Glomerular endothelial cell (primary cell): ENCODE measurements at places on chromosomes 2 and 18. TPM values are rescaled to one million over a fixed set of nuclear protein-coding genes. Genes with fewer than 3 reads are reported as not detected.

RAPGEF4 gene
- 4.5 and 5.1 TPM in 2 replicates for total RNA-seq

UGT1A3 gene
- not detected in 2 replicates for total RNA-seq

SMYD1 gene
- not detected in 2 replicates for total RNA-seq

RAB6C gene
- not detected in 2 replicates for total RNA-seq

CRYBA2 gene
- not detected in 2 replicates for total RNA-seq

COL4A3 gene
- total RNA-seq, result not detected in 2 replicates

IL18RAP gene
- not detected in 2 replicates for total RNA-seq

UGT1A10 gene
- total RNA-seq, result not detected in 2 replicates

DNA sequence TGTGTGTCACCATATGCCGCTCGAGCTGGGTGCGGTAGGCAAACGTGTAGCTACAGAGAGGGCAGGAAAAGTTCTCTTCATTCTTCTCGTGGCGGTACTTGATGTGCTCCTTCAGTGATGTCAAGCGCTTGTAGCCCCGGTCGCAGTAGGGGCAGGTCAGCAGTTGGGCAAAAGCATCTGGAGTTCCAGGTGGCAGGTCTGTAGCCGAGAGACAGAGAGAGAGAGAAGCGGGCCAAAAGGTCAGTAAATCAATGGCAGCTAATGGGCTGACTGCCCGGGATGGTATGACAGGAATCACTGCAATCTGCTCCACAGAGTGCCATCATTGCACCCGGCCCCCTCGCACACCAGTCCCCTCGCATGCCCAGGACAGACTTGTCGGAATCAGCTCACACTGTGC is 116.0 kb downstream of the ZEB2 start:
- no peak for DNase-seq

- DNase-seq, result no peak
Observed at GRCh38 chr2:239908744-239909143, 116.4 kb downstream of the NDUFA10 start.

- no peak for DNase-seq
Observed at GRCh38 chr18:37309059-37309458, 256.5 kb downstream of the CELF4 start.

DNA sequence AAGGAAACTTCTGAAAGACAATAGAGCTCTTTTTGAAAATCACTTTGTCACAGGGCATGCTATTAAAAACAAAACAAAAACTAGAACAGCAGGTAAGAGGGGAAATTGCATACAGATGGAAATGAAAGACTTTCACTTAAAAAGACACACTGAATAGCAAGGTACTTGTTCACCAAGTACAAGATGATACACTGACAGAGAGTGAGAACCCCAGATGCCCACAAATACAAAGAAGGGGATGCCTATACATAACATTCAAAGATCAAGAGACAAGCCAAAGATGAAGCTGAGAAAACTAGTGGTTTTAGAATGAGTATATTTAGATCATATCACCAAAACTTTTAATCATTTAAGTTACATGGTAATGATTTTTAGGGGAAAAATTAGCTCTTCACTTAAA is 60.7 kb downstream of the ASXL2 start:
- DNase-seq, result no peak

DNA sequence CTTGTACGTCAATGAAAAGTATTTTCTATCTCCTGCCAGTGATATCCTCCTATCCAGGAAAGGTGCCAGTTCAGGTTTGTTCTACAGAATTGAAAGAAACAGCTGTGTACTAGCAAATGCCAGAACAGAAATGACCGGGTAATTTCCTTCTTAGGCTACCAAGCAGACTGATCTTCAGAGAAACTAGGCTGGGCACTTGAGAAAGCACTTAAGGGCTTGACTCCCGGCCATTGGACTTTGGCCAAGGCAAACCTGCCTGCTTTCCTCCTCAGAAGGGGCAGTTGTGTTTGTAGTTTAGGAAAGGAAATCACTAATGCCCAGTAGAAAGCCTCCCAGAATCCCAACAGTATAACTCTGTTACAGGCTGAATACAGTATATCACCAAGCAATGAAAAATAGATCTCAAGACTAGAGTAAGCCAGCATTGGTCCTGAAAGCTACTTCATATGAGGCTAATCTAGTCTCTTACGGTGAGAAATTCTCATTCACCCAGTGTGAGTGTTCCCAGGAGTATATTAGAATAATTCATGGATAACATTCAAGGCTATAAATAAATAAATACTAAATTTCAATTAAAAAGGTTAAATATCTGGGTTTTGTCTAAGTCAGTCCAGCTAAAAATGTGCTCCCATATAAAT is 43.0 kb upstream of the COL5A2 start:
- peak; percentile 64 for DNase-seq

DNA sequence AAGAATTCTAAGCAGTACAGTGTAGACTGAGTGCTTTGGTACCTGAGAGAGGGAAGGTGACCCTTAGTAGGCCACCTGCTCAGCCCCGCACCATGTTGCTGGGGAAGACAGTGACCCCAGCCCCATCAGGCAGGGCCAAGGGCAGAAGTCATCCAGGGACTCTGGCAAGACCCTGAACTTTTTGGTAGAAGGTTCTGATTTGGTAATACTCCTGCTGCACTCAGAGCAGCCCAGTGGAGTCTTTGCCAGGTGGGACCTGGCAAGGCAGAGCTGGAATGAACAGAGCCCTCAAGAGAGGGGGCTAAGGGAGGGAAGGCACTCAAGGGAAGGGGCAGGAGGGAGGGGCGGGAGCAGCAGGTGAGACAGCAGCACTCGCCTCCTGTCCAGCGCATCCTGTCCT is 191.2 kb downstream of the MGAT5 start:
- no peak for DNase-seq

- no peak for DNase-seq
Observed at GRCh38 chr2:225996462-225996828, 596.9 kb downstream of the NYAP2 start.

GRCh38 chr18:28080876-28081300 is 96.0 kb downstream of the CDH2 start:
- DNase-seq, result no peak

DNA sequence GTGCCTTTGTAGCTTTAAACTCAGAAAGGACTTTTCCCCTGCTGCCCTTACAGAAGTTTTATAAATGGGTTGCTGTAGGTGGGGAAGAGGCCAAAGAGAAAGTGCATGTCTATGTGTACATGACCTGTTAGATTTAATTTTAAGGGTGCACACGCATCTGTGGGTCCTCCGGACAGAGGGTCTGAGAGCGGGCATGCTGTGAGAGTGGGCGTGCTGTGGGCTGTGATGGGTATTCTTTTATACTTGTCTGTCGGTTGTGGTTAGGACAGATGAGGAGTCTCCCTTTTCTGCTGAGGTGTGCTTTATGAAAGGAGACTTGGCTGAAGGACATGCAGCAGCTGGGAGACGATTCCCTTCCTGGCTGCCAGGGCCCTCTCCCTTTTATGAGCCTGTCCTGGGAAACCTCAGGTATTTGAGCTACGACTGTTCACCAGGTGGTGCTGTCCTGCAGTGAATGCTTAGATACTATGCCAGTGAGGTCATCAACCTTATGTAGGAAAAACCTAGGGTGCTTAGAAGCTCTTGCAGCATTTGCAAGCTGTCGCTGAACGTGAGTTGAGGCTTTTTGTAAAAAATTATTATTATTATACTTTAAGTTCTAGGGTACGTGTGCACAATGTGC is 67.5 kb downstream of the TANC1 start:
- DNase-seq, result no peak

DNA sequence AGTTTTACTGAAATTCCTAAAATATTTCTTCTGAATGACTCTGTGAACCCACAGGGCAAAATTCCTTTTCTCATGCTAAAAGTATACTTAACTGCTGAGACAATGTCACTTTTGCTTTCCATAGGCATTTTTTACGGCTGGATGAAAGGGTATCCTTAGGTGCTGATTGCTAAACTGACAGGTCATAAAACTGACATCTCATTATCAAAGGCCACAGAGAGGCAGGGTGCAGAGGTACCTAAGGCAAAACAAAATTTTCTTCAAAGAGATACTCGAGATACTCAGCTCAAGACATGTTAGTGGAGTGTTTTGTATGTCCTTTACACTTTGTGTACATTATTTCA is 62.0 kb upstream of the WDR75 start:
- DNase-seq, result no peak

- no peak for DNase-seq
Observed at GRCh38 chr2:152063325-152063924, 35.4 kb downstream of the CACNB4 start.

- no peak for DNase-seq
Observed at GRCh38 chr2:74983631-74984392, 25.4 kb downstream of the POLE4 start.

DNA sequence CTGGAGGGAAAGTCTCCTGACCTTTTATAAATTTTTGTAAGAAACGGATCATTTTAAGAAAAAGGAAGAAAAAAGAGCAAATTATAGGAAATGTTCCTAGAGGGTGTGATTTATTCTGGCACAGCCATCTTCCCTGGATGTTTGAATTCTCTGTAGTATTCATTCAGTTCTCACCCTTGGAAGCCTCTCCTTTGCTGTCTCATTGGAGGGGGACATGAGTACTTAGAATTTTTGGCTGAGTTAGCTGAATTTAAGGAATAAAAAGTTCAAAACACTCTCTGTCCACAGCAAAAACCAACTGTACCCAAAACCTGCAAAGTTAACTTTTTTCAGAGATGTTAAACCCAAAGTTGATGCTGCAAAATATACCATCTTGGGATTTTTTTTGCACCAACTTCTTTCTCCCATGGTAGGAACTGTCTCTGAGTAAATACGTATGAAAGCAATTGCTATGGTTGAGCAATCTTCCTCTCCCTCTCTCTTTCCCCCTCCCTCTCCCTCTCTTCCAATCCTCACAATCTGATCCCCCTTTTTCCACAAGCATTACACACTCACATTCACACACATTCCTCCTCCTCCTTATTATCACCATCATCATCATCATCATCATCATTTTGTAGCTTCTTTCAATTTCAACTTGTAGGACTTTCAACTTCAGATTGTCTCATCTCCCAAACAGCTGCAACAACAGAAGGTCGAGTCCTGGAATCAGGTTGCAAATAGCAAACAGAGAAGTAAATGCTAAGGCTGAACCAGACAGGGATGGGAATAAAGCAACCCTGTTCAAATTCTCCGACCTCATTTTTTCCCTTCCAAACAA is 183.7 kb downstream of the GFPT1 start:
- DNase-seq, result no peak

GRCh38 chr2:206979922-206980321 is 40.6 kb downstream of the CPO start:
- no peak for DNase-seq

DNA sequence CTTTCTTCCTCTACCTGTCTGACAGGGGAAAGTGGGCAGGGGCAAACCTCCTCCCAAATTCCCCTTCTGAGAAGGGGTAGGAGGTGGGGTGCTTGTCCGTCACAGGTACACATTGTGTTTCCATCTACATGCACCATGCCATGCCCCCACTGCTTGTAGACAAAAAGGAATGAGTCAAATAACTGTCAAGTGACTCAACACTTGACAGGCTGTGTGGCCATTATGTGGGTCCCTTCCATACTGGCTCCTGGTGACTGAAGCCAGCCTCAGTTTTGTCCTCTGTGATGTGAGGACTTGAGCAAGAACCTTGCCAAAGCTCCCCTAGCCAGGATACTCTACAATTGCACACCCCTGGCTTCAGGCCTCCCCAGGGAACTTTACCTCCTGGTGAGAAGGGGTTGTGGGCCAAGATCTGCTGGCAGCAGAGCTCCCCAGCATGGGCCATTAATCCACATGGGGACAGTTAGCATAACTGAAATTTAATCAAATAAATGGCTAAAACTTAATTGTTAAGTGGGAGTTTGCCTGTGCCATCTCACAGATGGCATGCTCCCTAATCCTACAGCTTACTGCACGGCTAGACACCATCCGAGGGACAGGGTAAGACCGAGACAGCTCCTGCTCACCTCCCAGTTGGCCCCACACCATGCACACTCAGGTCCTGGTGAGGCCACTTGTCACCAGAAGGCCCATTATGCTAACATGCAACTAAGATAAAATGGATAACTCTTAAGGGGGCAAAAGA is 140.2 kb downstream of the BCL11A start:
- no peak for DNase-seq

- DNase-seq, result no peak
Observed at GRCh38 chr2:227774011-227774624, 28.4 kb downstream of the SCYGR8 start.

DNA sequence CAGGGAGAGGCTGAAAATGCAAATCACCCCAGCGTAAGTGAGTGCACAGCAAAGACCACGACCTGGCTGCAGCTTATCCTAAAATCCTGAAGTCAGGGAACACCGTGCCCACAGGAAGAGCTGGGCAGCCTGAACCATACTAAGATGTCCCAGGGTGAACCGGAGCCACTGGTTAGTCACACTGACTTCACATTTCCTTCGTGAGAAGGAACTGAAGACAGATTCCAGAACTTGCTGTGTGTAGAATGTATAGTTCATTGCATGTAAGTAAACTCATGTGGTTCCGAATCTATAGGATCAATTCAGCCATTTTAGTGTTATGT is 84.6 kb upstream of the NDUFV2 start:
- DNase-seq, result no peak

DNA sequence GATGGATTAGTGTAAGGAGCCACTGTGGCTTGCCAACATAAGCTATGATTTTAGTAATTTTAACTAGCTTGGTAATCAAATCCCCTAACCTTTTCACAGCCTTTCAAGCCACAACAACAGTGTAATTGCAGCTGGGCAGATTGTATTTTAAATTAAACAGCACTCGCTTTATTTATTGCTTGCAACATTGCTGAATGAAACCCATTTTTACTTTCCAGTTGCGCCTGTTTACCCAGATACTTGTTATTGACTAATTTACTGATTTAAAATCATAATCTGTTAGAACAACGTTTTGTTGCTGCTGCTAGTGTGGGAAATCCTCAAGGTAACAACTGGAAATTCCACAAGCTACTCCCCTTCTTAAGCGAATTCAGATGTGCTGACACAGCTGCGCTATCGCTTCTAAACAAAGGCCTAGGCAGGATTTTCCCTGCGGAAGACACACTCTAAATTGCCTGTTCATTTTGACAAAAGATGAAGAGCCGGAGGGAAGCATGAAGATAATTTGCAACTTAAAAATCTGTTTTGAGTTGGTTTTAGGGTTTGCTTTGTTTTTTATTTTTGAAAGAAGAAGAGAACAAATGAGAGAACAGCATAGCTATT is 283.9 kb downstream of the ALPK2 start:
- no peak for DNase-seq

DNA sequence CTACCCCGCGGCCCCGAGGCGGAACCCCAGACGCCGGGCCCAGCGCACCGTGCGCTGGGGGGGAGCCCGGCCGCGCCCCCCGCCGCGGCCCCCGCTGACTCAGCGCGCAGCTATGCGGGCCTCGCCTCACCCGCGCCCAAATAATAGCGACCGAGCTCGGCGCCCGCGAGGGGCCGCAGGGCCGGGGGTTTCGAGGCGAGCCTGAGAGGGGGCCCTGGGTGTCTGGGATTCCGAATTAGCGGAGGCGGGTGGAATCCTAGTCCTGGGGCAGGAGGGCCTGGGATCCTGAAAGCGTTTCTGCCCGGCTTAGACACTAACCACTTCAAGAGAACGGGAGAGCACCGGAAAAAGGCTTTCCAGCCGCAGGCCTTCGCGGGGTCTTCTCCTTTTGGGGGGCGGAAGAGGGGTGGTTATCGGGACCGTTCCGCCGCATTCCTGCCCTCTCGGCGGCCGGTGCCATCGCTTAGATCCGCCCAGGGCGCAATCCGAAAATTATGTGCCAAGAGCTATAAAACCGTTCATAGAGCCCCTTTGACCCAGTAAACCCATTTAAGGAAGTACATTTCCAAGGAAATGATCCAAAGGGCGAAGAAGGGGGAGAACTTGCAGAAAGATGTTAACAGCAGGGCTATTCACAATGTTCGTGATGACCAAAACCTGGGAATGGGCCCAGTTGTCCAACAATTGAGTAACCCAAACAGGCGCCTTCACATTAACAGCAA is 681 bp upstream of the ROCK2 start:
- no peak for DNase-seq
